D341Med (cell line): ENCODE measurements at places on chromosomes 12 and 14.

DNA sequence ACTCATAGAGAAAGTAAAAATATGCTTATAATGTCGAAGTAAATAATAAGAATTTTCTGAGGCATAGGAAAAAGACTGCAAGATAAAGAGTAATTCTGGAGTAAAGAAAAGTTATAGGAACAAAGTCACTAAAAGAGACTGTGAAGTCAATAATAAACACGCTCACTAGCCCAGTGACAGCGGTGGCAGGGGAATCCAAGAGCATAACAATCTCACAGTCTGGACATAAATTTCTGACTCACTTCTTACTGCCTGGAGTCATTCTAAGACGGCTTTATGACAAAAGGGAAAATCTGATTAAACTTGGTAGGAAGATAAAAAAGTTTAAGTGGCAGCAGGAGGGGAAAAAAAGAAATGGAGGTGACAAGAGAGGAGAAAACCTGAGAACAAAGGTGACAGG is 56.4 kb upstream of the GRIP1 start:
- DNase-seq, result no peak

DNA sequence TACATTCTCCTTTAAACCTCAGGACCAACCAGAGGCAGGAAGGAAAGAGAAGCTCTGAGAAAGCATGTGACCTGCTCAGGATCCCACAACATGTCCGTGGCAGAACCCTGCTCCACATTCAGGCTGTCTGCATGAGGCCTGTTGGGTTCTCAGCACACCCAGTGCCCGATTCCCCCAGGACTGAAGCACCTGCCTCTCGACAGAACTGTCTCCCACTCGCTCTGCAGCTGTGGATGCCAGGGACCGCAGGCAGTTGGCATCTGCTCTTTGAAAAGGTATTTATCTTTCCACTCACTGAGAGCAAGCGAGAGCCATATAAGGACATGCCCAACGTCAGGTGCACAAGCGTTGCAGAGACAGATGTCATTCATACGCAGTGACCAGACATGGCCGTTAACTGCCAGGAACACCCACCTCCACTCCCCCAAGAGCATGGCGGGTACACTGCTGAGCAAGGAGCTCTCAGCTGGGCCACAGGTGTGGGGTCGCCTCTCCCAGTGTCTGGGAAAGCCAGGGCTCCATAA is 18.9 kb downstream of the PITPNM2 start:
- DNase-seq, result peak; percentile 24

DNA sequence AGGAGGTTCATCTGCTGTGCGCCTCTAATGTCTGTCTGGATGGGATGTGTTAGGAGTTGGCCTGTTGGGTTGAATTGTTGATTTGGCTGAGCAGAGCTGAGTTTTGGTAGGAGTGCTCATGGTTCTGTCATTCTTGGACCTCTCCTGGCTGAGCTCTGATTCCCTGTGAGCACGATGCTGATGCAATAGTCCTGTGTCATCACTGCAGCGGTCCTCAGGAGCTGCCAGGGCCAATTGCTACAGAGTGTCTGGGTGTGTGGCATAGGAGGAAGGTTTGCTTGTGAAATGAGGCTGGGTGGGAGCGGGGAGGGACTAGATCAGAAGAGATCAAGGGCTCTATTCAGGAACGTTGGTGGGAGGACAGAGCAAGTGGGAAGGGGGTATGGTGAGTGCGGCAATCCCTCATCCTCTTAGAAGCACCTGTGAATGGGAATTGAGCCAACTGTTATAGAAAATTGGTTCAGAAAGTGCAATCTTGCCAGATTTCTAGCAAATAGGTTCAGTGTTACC is 21.2 kb downstream of the PEX5 start:
- no peak for DNase-seq

- DNase-seq, result peak; percentile 75
These were observed 33.6 kb upstream of the HNF1A start for GRCh38 chr12:120944645-120945217.

DNA sequence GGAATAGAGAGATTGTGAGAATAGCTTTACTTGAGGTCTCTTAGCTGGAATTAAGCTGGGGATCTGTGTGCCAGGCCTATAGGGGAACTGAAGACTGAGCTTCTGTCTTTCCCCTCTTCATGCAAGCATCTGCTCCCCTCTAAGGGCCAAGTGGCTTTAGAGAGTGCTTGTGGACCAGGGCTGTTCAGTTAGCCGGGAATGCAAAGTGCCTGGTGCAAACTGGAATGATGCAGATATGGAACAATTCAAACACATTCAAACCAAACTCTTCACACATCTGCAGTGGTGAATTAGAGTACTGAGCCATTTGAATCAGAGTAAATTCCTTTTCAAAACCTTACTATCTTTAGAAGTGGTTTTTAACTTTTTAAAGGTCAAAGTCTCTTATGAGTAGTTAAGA is 99.0 kb downstream of the LIN7A start:
- DNase-seq, result no peak

GRCh38 chr12:4829793-4830162 is 79.9 kb upstream of the KCNA1 start:
- DNase-seq, result no peak

- DNase-seq, result no peak
These were observed 15.0 kb downstream of the PMCH start for GRCh38 chr12:102182635-102183034.
